ENCODE measurements at places on chromosomes 11 and 22. TPM values are rescaled to one million over a fixed set of nuclear protein-coding genes. Genes with fewer than 3 reads are reported as not detected.

DNA sequence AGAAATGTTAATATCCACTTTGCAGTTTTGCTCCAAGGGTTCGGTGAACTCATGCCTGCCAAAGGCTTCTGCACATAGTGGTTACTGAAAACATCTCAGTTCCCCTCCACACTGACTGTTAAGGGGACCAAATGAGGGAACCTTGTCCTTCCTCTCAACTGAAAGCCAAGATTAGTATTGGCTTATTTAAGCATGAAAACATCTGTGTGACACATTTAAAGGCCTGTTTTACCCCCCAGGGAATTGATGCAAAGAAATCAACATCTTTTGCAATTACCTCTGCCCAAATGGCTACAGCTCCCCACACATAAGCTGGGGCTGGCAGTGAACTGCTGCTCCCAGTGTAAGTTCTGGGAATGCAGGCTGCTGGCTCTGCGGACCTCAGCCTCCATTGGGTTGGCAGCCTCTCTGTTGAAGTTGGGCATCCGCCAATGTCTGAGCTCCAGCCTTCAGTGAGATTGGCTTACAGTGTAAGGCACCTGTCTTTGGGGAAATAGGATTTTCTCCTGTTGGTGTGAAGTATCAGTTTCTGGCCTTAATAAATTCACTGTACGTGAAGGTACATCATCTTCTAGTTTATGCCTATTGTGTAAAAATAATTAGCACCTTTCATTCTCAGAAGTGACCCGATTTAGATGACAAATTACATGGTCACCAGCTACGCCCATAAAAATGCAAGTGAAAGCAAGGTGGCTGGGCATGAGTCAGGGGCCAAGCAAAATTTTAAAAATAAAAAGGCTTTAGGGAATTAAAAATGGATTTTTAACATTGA is 213.4 kb upstream of the SYN3 start:
- ATAC-seq, result no peak

DNA sequence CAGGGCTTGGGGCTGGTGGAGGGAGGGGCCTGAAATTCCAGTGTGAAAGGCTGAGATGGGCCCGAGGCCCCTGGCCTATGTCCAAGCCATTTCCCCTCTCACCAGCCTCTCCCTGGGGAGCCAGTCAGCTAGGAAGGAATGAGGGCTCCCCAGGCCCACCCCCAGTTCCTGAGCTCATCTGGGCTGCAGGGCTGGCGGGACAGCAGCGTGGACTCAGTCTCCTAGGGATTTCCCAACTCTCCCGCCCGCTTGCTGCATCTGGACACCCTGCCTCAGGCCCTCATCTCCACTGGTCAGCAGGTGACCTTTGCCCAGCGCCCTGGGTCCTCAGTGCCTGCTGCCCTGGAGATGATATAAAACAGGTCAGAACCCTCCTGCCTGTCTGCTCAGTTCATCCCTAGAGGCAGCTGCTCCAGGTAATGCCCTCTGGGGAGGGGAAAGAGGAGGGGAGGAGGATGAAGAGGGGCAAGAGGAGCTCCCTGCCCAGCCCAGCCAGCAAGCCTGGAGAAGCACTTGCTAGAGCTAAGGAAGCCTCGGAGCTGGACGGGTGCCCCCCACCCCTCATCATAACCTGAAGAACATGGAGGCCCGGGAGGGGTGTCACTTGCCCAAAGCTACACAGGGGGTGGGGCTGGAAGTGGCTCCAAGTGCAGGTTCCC is at the start of gene APOC3:
Gene APOC3 (plus strand): TSS at position 383 of the 659 bp plus-strand sequence. CDS start 676 bp downstream, outside the sequence.
- no peak for ATAC-seq

GRCh38 chr11:115656041-115656440 is 151.8 kb upstream of the CADM1 start:
- no peak for ATAC-seq

TUBA8 gene
- 12.9 TPM for total RNA-seq

LARGE1 gene
- total RNA-seq, result 23.0 TPM

All from gastroesophageal sphincter (tissue), 4 donors.